ENCODE measurements at places on chromosomes 1 and 21.

DNA sequence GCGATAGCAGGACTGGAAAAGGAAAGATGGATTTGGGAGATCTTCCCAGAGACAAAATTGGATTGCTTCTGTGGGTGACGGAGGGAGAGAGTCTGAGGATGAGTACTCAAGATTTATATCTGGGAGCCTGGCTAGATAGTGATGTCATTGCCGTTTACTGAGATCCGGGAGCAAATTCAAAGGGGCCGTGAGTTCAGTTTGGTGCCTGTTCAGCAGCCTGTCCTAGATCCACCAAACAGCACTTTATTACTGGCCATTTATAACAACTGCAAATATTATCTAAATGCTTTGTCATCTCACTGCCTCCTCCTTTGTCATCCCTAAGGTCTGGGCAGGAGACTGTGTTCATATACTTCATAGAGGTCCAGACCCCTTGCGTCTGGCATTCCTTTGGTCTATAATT is 29.2 kb downstream of the MAPKAPK2 start:
- DNase-seq = no peak

DNA sequence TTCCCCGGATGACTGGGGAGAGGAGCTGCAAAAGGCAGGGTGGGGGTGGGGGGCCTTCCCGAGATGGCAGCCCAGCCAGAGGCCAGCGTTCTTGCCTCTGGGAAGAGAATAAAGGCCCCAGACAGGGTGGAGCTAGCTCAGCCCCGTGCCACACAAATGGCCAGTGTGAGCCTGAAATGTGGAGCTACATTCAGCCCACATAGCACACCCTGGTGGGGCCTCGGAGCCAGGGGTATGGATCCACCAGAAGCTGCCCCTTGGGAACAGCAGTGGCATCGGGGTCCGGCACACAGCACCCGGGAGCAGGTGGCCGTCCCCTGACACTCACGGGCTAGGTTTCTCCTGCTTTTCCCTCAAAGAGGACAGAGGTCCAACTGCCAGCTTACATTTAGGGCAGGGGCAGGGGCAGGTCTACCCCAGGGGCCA is 93.9 kb downstream of the PDE9A start:
- DNase-seq = no peak

DNA sequence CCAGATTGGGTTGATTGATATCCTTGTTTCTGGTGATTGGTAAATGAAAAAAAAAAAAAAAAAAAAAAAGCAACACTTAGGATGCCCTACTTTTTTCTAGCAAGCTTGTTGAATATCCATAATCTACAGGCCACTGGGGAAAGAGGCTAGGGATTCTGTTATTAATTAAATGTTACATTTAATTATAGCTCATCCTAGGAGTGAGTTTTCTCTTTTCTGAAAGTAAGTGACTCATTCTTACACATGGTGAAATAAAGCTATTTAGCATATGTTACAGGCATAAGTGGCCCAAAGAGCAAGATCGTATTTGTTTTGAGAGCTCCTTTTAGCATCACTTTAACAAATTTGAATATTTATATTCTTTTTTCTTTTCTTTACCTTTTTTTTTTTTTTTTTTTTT is 94.5 kb downstream of the FNBP1L start:
- no peak for DNase-seq

DNA sequence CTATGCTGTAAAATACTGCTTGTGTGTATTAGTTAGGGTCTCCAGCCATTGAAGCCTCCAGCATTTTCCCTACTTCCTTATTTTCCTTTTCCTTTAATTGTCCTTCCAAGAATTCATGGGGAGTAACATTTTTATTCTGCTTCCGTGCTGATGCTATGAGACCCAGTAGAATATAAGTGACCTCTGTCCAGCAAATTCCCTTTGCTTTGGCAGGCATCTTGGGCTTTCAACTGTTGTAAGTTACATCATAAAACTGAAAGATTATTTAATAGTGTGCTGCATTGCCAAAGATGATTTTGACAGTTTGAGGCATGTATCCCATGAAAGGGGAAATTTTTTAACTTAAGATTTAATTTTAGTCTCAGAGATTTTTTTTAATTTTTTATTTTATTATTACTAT is 48.1 kb upstream of the B3GALT2 start:
- no peak for DNase-seq

GRCh38 chr1:111597426-111597825 is 22.2 kb upstream of the RAP1A start:
- DNase-seq = no peak

DNA sequence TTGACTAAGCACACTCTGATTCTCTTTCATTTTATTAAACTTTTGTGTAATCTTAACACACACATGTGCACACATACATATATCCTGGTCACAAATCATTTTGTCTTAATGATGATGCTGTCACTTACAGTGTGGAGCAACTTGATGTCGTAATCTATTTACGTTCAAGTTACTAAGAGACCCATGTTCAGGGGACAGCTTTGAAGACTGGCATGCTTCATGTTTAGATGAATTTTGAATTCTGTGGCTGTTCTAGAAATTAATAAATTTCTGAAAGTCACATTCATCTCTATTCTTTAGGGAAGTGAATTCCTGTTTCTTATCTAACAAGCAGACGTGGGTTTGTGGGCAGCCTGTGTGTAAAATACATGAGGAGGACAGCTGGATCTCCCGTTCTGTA is 1637.8 kb downstream of the PLA2G4A start:
- no peak for DNase-seq

DNA sequence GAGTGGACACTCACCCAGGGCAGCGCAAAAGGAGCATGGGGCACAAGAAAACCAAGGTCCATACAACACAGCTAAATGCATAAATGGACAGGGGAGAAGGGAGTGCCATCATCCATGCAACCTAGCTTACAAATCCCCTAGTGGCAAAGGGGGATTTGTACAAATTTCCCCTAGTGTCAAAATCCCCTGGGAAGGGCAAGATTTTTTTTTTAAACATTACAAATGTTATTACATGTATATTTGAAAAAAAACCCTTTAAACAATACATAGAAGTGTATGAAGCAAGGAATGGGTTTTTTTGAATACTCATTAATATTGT is 89.6 kb upstream of the IVNS1ABP start:
- no peak for DNase-seq

DNA sequence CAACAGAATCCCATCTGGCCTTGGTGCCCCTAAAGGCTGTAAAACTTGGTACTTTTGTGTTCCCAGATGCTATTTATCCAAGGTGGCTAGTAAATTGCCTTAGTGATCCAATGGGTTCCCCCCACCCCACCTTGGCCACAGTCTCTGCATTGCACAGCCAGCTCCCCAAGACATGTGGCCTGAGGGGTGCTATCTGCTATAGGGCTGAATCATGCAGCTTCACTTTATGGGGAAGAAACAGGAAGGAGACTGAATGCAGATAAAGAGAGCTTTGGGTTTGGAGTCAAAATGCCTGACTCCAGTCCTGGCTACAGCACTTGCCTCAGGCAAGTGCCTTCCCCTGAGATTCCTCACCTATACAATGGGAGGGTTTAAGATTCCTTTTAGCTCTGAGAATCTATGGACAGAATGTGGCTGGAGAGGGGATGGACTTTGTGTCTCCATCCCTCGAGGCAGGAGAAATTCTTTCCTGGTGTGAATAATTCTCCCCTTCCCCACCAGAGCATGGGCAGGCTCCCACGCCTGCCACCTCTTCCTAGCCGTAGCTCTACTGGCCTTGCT is 6.5 kb downstream of the RHEX start:
- no peak for DNase-seq

- no peak for DNase-seq
These were observed 98.4 kb downstream of the SMYD2 start for GRCh38 chr1:214379236-214379970.

DNA sequence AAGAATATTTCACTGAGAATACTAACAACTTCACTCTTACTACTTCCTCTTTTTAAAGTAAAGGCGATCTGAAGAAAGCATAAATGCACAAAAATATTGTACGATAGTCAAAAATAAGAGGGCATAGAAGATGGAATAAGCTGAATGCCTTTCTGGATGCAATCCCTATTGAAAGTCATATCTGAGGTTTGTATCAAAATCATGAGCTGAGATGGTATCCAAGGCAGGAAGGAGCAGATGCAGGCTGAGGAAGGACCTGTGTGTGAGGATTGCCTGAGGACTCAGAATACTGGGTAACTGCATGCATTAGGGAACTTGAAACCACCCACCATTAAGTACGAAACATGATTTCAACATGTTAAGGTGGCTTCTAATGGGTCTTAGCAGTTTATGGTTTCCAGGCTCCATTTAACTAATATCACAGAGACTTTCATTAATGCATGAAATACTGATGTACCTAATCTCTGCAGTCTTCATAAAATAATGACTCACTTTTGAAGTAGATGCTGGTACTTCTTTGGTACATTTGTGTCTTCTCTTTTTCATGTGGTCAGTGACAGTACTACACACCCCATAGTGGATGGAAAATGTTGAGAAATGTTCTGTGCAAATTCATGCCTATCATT is 29.6 kb upstream of the RGS1 start:
- DNase-seq = no peak

DNA sequence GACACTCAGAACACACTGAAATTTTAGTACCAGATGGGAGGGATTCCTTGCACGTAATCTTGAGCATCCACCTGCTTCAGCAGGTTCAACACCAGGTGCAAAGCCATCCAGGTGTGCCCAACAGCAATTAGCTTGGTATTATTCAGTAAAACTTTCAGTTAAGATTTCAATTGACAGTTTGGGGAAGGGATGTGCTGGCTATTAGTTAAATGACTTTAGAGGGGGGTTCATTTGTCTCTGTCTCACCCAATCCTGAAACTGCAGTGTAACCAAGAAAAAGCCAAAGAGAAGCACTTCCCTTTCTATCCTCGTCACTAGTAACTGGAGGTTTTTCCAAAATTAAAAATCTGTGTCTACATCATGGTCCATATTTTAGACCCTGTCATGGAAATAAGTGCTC is 90.9 kb downstream of the PIK3R3 start:
- DNase-seq = no peak

DNA sequence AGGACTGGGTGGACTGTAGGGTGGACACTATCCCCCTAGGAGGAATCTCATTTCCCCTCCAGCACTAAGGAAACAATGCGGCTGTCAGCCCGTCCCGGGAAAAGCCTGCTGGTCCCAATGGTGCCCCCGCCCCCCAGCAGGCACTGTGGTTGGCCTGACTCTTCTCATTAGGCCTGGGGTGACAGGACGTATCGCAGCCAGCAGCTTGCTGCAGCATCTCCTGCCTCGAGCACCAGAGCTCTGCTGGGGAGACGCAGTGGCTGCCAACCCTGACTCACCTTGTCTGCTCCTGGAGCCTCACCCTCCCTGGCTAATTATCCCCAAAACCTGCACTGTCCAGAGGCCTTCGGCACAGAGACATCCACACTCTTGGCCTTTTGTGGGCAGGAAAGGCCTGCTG is 115.1 kb upstream of the GJB5 start:
- DNase-seq = no peak

DNA sequence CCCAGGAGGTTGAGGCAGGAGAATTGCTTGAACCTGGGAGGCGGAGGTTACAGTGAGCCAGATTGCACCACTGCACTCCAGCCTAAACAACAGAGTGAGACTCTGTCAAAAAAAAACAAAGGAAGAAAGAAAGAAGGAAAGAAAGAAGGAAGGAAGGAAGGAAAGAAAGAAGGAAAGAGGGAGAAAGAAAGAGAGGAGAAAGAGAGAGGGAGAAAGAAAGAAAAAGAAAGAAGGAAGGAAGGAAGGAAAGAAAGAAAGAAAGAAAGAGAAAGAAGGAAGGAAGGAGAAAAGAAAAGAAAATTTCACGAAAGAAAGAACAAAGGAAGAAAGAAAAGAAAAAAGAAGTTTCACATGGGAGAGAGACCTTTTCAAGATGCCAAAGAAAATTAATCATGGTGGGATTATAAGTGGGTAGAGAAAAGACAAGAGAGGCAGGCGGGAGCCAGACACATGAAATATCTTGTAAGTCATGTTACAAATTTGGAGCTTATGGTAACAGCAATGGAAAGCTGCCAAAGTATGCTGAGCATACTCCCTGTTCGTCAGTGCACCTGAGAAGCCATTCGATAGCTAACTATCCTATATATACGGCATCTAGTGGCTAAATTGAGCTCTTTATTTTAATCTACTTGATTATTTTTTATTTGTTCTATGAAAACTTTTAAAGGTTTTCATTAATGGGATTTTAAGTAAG is 41.3 kb upstream of the TNFSF4 start:
- no peak for DNase-seq

DNA sequence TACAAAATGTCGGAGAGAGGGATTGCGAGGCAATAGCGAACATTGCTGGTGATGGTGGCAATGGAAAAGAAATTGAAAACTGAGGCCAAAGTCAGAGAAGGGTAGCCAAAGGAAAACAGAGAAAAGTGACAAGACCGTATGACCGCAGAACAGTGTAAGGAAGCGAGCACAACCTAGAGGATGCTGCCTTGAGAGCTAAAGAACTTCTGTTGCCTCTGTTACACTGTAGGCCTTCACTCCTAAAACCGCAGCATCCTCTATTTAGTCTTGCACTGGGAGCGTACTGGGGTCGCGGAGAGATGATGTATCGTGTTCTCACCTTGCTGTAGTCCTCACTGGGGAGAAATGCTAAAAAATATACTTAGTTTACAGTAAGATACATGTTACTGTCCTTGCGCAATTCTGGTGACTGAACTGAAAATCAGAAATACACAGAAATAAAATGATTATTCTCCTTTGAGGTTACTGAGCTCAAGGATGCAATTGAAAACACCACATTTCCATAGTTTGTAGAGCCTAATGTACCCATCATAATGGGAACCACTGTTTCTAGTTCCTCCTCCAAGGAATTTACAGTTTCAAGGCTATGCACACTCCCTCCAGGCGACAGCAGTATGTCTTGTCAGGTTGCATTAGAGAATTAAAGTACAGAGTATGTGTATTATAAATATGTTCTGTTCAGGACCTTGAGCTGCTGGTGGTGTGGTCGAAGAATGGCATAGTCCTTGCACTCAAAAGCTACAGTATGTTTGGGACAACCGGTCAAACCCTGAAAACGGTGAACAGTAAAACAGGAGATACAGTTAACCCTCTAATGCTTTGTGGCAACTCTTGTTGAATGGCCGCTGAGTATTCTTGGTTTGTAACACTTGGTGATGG is 1.3 kb downstream of the NEK7 start:
- no peak for DNase-seq

GRCh38 chr21:45334591-45335081 is 46.9 kb upstream of the POFUT2 start:
- DNase-seq = no peak

DNA sequence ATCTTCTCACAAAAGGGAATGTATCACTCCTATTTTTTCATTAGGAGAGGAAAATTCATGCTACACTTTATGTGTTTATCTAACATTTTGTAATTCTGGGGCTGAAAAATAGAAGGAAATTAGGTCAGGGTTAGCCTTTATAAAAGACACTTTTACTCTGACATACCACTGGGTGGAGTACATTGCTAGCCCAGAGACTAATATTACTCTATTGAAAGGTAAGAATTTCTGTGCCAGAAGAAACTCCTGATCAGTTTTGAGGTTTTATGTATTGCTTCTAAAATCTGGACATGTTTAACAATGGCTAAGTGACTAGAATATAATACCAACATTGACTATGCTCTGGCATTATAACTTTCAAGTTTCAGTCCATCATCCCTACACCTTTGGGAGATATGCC is 724.6 kb downstream of the USP25 start:
- DNase-seq = no peak
